ENCODE measurements at places on chromosomes 1 and 21. TPM values are rescaled to one million over a fixed set of nuclear protein-coding genes. Genes with fewer than 3 reads are reported as not detected.

MTF2 gene
- 42.7 TPM for total RNA-seq

SLC26A9 gene
- 0.10 TPM for total RNA-seq

GNG4 gene
- total RNA-seq: 0.51 TPM

FAM89A gene
- 2.1 TPM for total RNA-seq

AADACL3 gene
- total RNA-seq: not detected

BSND gene
- total RNA-seq: not detected

LCE2B gene
- not detected for total RNA-seq

PDPN gene
- total RNA-seq: 10.5 TPM

SLAMF7 gene
- 0.41 TPM for total RNA-seq

PLA2G2F gene
- total RNA-seq: not detected

TMEM82 gene
- not detected for total RNA-seq

TMEM52 gene
- 25.6 TPM for total RNA-seq

OLFML2B gene
- total RNA-seq: 45.7 TPM

Measured in tongue (tissue), 3 donors.